ENCODE measurements at places on chromosomes 11 and 22.

DNA sequence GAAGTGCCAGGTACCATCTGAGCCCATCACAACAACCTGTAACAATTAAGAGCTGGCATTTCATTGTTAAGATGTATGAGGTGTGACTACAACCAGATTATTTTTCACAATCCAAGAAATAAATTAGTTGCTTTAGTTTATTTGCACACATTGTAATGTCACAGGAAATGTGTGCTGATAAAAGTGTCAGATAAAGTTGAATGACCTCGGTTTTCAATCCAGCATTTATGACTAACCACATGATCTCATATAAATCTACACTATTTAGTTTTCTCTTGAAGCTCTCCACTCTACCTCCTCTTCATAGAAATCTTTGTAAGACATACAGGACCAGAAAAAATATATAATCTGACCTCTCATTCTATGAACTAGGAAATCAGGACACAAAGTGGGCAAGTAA lies 166.2 kb downstream of the PGR start:
- no peak for DNase-seq

GRCh38 chr11:4641501-4641900 lies 2.3 kb upstream of the OR51E1 start:
- no peak for DNase-seq

GRCh38 chr11:12693094-12693478 lies 18.9 kb downstream of the TEAD1 start:
- no peak for DNase-seq

DNA sequence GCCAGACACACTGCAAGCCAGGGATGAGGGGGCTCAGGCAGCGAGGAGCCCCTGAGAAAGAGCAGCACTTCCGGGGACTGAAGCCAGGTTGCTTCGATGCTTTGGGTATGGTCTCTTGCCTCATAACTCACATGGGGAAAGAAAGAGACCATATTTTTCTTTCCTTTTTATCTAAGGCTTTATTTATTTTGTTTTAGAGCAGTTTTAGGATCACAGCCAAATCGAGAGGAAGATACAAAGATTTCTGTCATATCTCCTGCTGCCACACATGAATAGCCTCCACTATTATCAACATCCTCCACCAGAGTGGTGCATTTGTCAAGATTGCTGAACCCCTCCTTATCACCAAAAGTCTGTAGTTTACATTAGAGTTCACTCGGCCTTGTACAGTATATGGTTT lies 24.3 kb upstream of the ADSL start:
- DNase-seq = no peak

GRCh38 chr11:101913656-101914055 lies 1.2 kb upstream of the CEP126 start:
- DNase-seq = no peak

DNA sequence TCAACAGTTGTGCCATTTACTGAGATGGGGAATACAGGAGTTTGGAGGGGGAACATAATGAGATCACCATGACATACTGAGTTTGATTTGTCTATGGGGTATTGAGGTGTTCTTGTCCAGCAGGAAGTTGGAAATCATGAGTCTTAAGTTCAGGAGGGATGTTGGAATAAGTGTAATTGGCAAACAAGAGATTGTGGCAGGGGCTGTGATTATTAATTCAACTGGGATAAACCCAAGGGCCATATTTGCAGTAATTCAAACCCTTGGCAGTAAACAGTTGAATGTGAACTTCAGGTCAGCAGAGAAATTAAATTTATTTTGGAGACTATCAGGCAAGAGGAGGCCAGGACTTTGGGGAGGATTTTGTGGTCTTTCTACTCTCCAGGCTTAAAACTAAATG lies 33.4 kb downstream of the ADM start:
- no peak for DNase-seq

DNA sequence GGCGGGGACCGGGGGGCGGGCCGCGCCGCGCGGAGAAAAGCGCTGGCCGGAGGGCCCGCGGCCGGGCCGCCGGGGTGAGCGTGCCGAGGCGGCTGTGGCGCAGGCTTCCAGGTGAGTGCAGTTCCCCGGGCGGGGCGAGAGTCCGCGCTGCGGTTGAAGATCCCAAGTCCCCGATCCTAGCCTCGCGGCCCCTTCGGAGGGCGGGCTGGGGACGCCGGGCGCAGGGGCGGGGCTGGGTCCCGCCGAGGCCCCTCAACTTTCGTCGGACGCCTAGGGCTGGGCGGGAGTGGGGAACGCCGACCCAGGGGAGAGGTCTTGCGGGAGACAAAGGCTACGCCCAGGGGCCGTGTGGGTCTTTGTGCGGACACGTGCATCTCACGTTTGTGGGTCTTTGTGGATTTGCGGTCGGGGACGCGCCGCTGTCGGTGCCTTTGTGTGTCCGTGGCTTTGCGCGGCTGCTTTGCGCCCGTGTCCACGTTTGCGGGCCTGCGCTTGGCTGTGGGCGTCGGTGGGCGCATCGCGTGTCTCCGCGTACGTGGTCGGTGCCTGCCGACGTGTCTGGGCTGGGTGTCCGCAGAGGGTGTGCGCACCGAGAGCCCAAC lies at the start of gene TSKU:
TSKU (plus strand) TSS at position 63 of the 602 bp plus-strand sequence. CDS start 12,261 bp downstream, outside the sequence.
- no peak for DNase-seq

DNA sequence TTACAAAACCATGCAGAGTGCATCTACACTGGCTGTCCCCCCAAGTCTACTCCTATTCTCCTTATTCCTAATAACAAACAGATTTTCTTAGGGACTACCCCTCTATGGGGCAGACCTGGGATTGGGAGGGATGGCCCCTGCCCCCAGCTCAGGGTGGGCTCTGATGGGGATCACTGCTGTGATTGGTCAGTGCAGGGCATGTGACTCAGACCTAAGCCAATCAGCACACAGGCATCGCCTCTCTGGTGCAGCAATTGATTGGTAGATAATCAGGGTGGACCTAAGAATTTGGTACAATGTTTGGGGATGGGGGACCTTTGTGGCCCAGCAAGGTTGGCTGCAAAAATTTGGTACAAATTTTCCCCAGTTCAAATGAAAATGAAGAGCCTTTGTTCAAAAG lies 57.2 kb upstream of the SHANK2 start:
- no peak for DNase-seq

DNA sequence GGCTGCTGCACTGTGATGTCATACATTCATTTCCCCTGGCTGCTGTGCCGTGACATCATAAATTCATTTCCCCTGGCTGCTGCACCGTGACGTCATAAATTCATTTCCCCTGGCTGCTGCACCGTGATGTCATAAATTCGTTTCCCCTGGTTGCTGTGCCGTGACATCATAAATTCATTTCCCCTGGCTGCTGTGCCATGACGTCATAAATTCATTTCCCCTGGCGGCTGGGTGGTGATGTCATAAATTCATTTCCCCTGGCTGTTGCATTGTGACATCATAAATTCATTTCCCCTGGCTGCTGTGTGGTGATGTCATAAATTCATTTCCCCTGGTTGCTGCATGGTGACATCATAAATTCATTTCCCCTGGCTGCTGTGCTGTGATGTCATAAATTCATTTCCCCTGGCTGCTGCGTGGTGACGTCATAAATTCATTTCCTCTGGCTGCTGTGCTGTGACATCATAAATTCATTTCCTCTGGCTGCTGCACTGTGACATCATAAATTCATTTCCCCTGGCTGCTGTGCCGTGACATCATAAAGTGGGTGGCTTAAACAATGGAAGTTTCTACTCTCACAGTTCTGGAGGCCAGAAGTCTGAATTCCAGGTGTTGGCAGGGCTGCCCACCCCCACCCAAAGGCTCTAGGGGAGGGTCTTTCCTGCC lies 301.1 kb downstream of the SHANK2 start:
- no peak for DNase-seq

DNA sequence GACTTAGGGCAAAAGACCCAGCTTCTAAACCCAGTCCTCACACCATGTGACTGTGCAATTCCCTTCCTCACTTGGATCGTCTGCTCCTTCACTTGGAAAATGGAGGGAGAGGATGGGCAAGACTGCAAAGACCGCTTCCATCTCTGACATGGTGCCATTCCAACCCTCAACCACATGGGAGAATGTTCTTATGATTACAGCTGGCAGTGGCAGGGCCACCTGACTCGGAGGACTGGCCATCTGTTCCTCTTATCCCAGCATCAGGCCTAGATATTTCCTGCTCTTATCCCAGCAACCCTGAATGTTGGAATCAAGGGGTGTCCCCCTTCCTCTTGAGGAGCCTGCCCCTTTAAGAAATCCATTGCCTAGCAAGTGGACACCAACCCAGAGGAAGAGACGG lies 15.4 kb downstream of the DSCAML1 start:
- no peak for DNase-seq

GRCh38 chr11:65645710-65646109 lies 7.8 kb downstream of the SIPA1 start:
- no peak for DNase-seq

- no peak for DNase-seq
These were observed 470.1 kb upstream of the LARGE1 start for GRCh38 chr22:34390400-34390799.

DNA sequence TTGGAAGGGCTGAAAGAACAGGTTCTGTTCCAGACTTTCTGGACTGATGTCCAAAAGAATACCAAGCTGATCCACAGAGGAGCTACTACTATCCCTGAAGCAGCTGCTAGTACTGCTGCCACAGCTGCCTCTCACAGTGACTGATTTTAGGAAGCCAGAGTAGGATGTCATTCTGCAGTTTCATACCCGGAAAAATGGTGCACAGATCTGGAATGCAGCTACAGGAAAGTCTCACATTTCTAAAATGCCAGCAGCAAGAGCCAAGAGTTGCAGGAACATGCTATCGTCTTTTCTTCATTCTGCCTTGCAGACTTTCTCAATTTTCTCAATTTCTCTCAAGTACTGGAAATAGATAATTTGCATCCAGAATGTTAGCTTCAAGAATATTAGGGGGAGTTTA lies 19.4 kb upstream of the CCDC179 start:
- DNase-seq = no peak

DNA sequence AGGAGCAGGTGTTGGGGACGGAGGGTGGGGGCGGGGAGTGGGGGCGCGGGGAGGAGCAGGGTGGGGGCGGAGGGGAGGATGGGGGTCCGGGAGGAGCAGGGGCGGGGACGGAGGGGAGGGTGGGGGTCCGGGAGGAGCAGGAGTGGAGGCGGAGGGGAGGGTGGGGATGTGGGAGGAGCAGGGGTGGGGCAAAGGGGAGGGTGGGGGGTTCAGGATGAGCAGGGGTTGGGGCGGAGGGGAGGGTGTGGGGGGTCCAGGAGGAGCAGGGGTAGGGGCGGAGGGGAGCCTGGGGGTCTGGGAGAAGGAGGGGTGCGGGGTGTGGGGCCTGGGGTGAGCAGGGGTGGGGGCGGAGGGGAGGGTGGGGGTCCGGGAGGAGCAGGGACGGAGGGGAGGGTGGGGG lies 17.1 kb downstream of the CRELD2 start:
- no peak for DNase-seq

DNA sequence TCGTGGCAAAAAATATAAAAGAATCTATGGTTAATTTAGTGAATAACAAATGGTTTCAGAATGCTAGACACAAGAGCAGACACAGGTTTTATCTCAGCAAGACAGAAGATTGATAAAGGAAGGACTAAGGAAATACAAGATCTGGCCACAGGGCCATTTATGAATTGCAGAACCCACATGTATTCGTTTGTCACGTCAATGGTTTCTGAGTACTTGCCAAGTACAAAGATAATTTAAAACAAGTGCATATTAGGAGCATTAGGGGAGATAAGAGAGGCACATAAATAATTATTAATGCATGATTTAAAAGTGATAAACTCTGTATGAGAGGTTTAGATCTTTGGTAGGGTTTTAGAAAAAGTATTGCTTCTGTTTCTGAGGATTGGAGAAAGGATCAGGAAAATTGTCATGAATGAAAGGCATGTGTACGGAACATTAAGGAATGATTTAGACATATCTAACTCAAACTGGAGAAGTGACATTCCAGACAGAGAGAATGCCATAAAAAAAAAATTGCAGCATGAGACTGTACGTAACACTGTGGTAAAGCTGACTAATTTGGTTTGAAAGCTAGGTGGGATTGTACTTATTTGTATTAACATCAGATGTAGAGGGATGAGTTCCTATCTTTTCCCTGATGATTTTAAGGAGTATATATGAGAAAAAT lies 727.1 kb downstream of the NELL1 start:
- no peak for DNase-seq

GRCh38 chr11:35994421-35994820 lies 50.6 kb downstream of the LDLRAD3 start:
- DNase-seq = no peak

- DNase-seq = peak; percentile 85
These were observed 65.1 kb downstream of the ETS1 start for GRCh38 chr11:128522055-128522942.

GRCh38 chr11:102552020-102552419 lies 21.5 kb upstream of the MMP7 start:
- DNase-seq = no peak

GRCh38 chr11:9739123-9739900 lies 75.4 kb downstream of the SWAP70 start:
- DNase-seq = no peak

DNA sequence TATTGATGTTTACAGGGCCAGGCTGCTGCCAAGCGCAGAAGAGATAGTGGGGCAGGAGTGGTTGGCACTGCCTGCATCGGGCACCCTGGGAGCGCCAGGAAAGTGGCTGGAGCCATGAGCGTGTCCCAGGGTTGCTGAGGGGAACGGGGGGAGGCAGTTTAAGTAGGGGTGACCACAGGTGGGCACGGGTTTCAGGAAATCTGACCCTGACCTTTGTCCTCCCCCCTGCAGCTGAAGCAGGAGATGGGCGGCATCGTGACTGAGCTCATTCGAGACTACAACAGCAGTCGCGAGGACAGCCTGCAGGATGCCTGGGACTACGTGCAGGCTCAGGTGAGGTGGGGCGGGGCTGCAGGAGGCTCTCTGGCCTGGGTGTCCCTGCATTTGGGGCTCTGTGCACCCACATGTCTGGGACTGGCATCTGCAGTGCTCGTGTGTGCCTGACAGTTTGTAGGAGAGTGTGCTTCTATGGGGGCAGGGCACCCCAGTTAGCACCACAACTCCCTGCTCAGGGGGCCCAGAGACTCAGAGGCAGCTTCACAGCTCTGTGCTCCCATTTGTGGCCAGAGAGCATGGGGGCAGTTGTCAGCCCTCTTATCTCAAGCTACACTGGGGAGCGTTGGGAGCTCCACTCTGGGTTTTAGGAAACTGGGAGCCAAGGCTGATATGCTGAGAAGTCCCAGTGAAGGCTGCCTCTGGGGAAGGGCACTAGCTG lies 49.7 kb downstream of the CD82 start:
- no peak for DNase-seq

- no peak for DNase-seq
These were observed 36.5 kb upstream of the TTC12 start for GRCh38 chr11:113277907-113278306.

- DNase-seq = no peak
These were observed 753 bp downstream of the PRPF19 start for GRCh38 chr11:60905551-60906113.

- no peak for DNase-seq
These were observed 29.4 kb downstream of the GDPD5 start for GRCh38 chr11:75496305-75496752.

All from activated CD4-positive, alpha-beta T cell treated with anti-CD3 and anti-CD28 coated beads for 24 hours (primary cell).